ENCODE measurements at places on chromosomes 2 and 18.

- no peak for DNase-seq
Measured at GRCh38 chr2:222174450-222174849, 124.3 kb downstream of the PAX3 start.

- DNase-seq: no peak
Measured at GRCh38 chr2:160812830-160813505, 319.4 kb upstream of the RBMS1 start.

DNA sequence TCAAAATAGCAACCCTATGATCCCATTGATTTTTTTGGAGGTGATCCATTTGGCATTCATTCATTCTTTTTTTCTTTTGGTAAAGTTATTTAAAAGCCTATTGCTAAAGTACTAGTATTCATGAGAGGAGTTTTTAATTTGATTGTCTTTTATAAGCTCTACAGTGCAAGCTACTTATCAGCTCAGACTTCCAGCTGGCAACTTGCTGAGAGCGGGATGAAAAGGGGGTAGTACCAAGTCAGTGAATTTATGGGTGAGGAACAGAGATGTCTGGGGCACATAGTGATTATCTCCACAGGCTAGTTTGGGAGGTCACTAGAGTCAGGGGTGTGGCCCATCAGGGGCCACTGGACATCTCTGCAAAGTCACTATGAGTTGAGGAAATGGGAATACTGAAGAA, 202.4 kb downstream of the PIK3C3 start:
- no peak for DNase-seq

DNA sequence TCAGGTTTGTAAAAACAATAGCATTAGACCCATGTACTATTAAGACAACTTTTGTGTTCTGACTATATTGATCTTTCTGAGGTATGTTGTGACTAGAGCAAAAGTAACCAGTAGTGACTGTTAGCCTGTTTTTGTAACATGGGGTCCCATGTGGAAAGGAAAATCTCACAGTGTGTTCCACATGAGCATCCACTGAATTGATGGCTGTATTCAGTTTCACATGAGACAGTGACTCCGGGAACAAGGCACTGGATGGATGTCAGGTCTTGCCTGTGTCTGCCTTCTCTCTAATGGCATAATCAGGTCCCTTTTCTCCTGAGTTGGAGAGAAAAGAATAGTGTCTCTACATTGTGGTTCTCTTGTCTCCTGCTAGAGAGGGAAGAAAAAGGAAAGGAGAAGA, 27.5 kb downstream of the TMEM178A start:
- DNase-seq: no peak

All from cortex of kidney (tissue), 1 donor.